CD8-positive, alpha-beta memory T cell (primary cell): ENCODE measurements at places on chromosomes 4 and X. TPM values are rescaled to one million over a fixed set of nuclear protein-coding genes. Genes with fewer than 3 reads are reported as not detected.

Gene PABPC5
- total RNA-seq, result not detected

Gene SHROOM4
- total RNA-seq, result not detected

Gene SMC1A
- 158 TPM for total RNA-seq

Gene SMARCA1
- 0.11 TPM for total RNA-seq

Gene STOX2
- total RNA-seq, result not detected

Gene HADH
- 40.9 TPM for total RNA-seq
